ENCODE measurements at places on chromosomes 11 and 22.

DNA sequence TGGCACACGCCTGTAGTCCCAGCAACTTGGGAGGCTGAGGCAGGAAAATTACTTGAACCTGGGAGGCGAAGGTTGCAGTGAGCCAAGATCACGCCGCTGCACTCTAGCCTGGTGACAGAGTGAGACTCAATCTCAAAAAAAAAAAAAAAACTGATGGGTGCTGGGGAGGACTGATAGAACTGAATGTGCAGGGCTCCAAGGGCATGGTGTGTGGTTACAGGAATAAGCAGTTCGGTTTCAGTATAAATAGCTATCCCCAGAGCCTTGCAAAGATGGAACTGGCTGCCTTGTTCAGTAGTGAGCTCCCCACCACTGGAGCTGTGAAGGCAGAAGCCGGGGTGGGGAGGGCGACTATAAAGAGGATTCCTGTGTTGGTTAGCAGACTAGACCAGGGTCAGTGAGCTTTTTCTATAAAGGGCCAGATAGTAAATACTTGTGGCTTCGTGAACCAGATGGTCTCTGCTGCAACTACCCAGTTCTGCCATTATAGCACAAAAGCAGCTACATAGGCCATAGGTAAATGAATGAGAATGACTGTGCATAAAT lies 5.9 kb downstream of the TOM1 start:
- DNase-seq, result no peak

- peak; percentile 59 for DNase-seq
These were observed 3.9 kb downstream of the SH3BP1 start for GRCh38 chr22:37643225-37643847.

GRCh38 chr22:32044477-32044876 lies 1.4 kb downstream of the SLC5A1 start:
- no peak for DNase-seq

DNA sequence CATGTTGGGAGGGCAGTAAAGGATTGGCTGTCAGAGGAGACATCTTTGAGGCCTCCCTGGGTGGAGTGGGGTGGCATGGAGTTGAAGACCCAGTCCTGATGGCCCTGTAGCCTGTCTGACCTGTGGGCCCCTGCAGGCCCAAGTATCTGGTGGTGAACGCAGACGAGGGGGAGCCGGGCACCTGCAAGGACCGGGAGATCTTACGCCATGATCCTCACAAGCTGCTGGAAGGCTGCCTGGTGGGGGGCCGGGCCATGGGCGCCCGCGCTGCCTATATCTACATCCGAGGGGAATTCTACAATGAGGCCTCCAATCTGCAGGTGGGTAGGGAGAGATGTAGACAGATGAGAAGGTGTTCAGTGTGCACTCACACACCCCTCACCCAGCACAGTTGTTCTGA lies 2.6 kb downstream of the NDUFV1 start:
- no peak for DNase-seq

GRCh38 chr11:7004482-7004881 lies 15.7 kb downstream of the ZNF214 start:
- peak; percentile 84 for DNase-seq

GRCh38 chr22:45304971-45305370 lies 4.8 kb upstream of the FAM118A start:
- peak; percentile 23 for DNase-seq

DNA sequence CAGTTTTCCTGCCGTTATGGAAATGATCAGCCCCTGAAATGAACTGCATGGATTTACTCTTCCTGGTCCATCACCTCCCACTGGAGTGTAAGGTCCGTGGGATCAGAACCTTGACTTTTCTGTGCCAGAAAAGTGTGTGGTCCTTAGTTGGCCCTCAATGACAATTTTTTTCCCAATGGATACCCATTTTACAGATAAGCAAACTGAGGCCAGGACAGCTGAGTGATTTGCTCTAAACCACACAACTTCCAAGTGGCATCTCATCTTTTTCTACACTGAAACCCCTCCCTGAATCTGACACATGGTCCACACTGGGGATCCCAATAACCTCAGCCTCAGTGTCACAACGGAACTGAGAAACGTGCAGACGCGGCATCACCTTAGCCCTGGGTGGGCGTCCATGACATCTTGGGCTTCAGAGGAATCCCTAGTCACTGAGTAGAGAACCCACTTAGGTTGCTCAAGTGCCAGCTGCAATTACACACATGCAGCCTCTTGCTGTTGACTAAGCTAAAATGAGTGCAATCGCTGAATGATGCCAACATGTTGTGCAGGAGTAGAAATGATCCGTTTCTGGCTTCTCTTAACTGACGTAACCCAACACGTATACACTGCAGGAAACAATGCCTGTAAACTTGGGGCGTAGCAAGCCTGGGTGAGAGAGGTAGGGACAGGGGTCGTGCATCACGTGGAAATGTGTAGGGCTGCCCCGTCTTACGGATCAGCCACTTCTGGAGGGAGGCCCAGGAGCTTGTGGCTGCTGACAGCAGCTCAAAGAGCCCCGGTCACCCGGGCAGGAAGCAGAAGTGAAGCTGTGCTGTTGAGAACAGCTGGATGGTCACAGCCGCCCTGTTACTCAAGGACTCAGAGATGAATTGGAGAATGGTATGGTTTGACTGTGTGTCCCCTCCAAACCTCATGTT lies 136.3 kb downstream of the SHANK2 start:
- no peak for DNase-seq

- DNase-seq, result no peak
These were observed 196.4 kb downstream of the GUCY1A2 start for GRCh38 chr11:106821826-106822225.

DNA sequence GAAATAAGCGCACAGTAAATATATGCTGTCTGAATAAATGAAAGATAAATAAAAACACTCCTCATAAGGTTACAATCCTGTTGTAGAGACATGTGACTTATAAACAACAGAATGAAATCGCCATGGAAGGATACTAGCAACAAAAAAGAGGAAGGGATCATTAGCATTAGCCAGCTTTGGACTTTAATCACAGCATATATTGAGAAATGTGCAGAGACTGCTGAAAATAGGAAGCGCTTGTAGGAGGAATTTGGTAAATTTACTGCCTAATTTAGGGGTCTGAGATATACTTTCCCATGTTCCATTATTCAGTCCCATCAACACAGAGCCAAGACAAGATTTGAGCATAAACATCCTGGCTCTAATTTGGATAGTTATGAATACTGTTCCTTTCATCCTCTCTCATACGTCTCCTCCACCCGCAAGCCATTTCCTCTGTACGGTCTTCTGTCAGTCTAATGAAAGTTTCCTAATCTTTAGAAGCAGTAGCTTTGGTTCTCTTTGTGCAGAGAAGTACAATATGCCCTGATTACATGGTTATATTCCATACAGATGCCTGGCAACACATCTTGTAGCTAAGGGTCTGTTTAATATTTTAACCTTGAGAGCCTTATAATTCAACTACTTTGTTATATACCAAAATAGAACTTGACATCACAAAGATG lies 37.1 kb upstream of the AKIP1 start:
- peak; percentile 17 for DNase-seq

GRCh38 chr11:124183068-124183467 lies at the start of gene OR10D3:
Gene OR10D3 (plus strand): TSS chr11:124183345. CDS start chr11:124185270, 1,925 bp downstream.
- DNase-seq, result no peak

GRCh38 chr11:1738380-1738779 lies 12.0 kb downstream of the IFITM10 start:
- DNase-seq, result no peak

- DNase-seq, result no peak
These were observed 21.3 kb upstream of the CTSD start for GRCh38 chr11:1784761-1785650.

DNA sequence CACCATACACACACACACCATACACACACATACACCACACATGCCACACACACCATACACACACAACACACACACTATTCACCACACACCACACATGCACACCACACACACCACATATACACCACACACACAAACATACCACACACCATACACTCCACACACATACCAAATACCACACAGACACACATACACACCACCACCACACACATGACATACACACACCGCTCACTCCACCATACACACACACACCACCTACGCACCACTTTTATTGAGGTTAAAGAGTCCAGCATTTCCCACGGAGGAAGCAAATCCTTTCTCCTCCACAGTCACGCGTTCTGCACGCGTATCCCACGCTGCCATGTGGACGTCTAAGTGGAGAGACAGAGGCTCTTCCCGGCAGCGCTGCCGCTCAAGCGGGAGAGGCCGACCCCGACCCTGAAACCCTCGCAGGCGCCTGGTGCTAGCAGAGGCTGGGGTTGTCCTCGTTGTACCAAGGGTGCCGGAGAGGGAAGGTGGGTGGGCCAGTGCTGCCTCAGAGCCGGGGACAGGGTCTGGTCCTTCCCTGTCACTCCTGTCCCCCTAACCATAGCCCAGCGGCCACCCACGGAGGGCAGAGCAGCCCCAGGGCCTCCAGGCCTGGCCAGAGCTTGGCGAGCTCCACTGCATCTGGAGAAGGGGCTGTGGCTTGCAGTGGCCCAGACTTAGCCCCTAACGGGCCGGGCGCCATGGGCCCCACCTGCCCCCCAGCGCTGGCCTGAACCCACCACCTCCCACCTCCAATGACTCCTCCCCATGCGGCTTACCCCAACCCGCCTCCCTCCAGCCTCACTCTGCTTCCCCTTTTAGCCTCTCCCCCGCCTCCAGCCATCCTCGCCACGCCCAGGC lies 1495.0 kb downstream of the BRD1 start:
- DNase-seq, result no peak

- peak; percentile 22 for DNase-seq
These were observed 71.2 kb downstream of the FBXO7 start for GRCh38 chr22:32545801-32546200.

DNA sequence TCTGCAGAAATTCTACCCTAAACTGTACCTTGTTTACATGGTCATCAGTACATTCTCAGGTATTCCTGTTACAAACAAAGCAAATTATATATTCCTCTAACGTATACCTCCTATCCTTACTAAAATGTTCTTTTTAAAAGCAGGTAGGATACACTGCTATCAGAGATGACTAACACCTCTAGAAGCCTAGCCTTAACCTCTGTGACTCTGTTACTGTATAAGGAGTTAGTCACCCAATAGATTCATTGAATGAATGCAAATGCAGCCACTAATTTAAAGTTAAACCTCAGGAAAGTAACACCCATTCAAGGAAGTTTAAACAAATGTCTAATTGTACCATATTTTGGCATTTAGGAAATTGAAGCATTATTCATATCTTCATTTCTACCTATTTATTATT lies 82.2 kb downstream of the FCHSD2 start:
- no peak for DNase-seq

DNA sequence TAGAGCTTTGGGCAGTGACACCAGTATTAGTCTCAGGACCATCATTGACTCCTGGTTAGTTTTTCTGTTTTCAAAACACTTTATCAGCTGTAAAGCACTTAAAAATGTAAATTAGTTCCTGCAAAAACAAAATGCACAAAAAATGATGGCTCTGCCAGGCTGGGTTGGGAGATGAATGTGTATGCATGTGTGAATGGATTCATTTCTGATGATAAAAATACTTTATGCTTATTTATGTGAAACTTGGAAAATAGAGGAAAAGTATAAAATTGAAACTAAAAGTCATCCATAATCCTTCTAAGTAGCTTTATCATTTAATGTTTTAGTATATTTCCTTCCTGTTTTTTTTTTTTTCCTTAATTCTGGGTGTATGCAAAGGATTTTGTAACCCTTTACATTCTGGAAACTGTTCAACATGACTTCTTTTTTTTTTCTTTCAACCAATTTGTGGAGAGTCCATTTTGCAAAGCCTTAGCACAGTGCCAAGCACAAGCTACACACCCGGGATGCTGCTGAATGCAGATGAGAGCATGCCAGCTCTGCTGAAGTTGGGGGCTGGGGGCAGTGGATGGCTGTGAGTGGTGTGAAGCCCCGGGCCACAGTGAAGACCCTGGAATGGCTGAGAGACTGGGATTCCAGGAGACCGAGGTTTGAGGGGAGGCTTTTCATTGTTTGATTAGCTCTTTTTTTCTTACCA lies 37.6 kb downstream of the PTPRJ start:
- DNase-seq, result no peak

GRCh38 chr11:123560006-123560405 lies 94.4 kb downstream of the SCN3B start:
- peak; percentile 75 for DNase-seq

DNA sequence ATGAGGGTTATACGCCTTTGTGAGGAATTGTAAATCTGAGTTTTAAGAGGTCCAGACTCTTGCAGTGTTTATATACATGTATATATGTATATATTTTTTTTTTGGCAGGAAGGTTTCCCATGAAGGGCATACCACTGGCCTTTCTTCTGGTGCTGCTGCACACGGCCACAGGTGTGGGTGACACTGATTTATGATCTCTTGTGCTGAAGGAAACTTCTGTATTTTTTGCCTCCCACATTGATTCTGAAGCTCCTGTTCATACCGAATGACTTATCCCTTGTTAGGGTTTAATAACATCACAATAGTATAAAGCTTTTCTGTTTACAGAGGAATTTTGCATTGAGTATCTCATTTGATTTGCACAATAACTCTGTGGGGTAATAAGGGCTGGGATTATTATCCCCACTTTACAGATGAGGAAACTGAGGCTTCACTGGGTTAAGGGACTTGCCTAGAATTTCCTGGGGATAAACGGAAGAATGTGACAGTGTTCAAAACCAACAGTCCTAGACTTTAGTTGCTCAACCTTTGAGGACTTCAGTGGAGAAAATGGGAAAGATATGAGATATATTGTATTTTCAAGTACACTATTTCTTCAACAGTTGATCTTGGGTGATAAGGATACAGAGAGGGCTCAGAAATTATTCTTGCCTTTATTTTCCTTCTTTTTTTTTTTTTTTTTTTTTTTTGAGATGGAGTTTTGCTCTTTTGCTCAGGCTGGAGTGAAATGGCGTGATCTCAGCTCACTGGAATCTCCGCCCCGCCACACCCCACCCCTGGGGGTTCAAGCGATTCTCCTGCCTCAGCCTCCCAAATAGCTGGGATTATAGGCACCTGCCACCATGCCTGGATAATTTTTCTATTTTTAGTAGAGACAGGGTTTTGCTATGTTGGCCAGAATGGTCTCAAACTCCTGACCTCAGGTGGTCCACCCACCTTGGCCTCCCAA lies 70.1 kb downstream of the MICAL2 start:
- DNase-seq, result peak; percentile 66

- DNase-seq, result no peak
These were observed 863 bp upstream of the TPBGL start for GRCh38 chr11:75239531-75240290.

- no peak for DNase-seq
These were observed 206.9 kb downstream of the CADM1 start for GRCh38 chr11:115297330-115297729.

GRCh38 chr11:106022795-106023275 lies 795 bp upstream of the MSANTD4 start:
- DNase-seq, result no peak

- DNase-seq, result peak; percentile 52
These were observed at the start of gene KLHL22 for GRCh38 chr22:20494978-20495860. Gene KLHL22 (minus strand): TSS chr22:20495795. CDS start chr22:20489211, 6,584 bp downstream.

- no peak for DNase-seq
These were observed 76.8 kb upstream of the BDNF start for GRCh38 chr11:27777033-27777432.
